AG04450 (cell line): ENCODE measurements at places on chromosomes 13 and 19.

DNA sequence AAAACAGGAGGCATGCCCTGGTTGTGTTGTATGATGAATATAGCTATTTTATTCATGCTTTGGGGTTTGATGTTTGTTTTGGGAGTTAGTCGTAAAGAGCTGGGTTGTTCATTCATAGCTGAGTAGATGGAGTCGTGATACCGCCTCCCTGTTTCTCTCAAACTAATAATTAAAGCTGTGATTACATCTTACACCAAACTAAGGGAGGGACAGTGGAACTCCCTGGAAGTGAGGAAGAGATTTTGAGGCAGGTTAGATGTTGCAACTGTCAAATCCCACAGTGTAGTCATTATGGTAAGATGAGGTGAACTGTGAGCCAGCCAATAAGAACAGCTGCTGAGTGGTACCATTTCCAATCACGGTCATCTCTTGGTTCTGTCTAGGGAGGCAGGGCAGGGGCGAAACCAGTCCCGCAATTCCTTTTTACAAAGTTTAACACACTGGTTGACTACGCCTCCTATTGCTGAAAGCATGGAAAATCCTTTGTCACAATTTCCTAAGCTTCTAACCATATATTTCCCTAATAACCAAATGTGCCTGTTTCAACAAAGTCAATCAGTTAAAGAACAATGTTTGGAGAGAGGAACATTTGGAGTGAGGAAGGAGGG is 207.6 kb upstream of the SERP2 start:
- no peak for DNase-seq

- DNase-seq = no peak
Measured at GRCh38 chr19:41297628-41298347, 12.2 kb upstream of the CCDC97 start.

- DNase-seq = no peak
Measured at GRCh38 chr13:97810152-97810551, 143.3 kb upstream of the IPO5 start.

- no peak for DNase-seq
Measured at GRCh38 chr19:50203281-50204080, at the start of gene MYH14. MYH14 (plus strand) TSS chr19:50203622; CDS start chr19:50210366, 6,744 bp downstream.

- DNase-seq = no peak
Measured at GRCh38 chr19:49216071-49216470, 58.5 kb downstream of the TRPM4 start.

DNA sequence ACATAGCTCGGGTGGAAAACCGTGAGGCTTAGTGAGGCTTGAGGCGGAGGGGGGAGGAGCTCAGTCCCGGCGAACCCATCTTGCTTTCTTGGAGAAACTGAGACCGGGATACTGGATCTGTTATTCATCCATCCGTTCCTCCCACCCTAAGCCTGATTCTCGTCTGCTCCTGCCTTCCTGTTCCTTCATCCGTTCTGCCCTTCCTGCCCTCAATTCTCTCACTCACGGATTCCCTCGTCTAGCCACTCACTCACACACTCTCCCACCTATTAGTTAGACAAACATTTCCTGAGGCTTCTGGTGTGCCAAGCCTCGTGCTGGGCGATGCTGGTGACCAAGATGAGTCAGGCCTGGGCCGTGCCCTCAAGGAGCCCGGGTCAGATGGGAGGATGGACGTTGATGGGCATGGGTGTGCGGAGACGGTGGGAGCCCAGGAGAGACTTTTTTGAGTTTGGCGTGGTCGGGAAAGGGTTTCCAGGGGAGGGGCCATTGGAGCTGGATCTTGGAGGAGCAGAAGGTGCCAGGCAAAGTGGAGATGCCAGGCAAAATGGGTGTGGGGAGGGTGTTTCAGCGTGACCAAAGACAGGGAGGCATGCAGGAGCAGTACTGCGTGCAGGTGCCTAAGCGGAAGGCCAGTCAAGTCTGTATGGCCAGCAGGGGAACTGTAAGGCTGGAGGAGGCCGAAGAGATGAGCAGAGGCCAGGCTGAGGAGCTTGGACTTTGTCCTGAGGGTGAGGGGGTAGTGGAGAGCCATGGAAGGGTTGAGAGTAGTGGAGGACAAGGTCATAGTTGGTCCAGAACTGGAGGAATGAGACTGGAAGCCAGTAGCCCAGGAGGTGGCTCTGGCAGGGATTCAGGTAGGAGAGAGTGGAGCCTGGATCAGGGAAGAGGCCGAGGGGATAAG is 7.4 kb upstream of the CNFN start:
- DNase-seq = no peak

GRCh38 chr19:32287086-32287485 is 58.3 kb upstream of the ZNF507 start:
- no peak for DNase-seq

DNA sequence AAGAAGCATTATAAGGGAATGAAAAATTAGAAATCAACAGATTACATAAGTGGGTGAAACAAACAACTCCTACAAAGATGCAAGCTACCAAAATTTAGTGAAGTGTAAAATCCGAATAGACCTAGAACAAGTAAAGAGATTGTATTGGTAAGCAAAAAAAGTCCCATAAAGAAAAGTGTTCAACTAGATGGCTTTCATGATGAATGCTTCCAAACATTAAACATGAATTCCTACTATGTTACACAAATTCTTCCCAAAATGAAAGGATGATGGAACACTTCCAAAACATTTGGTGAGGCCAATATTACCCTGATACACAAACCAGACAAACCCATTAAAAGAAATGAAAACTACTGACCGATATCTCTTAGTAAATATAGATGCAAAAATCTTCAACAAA is 139.0 kb downstream of the GPC5 start:
- DNase-seq = no peak

- no peak for DNase-seq
Measured at GRCh38 chr13:113029487-113030258, 60.7 kb downstream of the MCF2L start.

DNA sequence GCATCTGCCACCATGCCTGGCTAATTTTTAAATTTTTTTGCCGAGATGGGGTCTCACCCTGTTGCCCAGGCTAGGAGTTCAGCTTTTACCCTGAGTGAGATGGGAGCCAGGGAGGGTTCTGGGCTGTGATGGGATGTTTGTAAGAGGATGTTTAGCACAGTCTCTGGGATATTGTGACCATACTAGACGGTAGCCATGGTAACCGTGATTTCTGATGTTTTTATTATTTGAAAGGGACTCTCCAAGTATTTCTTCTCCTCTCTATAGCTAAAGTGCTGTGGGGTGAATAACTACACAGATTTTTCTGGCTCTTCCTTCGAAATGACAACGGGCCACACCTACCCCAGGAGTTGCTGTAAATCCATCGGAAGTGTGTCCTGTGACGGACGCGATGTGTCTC is 10.4 kb downstream of the TSPAN16 start:
- no peak for DNase-seq

DNA sequence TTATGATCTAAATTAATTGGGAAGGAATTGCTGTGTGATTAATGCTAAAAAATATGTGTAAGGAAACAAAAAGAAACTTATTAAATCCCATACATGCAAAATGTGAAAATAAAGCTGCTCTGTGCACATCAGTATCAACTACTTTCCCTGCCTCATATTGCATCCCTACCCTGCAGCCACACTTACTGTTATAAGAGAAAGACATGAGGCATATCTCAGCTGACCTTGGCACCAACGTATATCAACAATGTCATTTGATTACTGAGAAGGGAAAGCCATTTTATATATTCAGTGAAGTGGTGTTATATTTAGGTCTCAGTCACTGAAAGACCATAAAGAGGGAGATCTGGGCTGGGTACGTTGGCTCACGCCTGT is 585.1 kb downstream of the GPC6 start:
- DNase-seq = no peak

DNA sequence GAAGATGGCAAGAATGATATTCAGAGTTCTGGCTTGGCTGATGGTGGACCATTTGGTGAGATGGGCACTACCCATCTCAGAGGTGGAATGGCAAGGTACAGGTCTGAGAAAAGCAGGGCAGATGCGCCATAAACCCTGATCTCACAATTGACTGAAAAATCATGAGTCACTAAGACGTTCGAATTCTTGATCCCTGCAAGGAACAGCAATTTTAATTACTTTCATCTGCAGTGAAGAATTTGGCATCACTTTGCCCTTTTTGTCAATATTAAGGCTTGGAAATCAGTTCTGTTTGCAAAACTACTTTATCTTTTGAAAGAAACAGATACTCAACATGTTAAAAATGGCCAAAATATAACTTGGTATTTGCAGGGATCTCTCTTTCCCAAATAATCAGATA is 38.1 kb downstream of the HTR2A start:
- DNase-seq = no peak

DNA sequence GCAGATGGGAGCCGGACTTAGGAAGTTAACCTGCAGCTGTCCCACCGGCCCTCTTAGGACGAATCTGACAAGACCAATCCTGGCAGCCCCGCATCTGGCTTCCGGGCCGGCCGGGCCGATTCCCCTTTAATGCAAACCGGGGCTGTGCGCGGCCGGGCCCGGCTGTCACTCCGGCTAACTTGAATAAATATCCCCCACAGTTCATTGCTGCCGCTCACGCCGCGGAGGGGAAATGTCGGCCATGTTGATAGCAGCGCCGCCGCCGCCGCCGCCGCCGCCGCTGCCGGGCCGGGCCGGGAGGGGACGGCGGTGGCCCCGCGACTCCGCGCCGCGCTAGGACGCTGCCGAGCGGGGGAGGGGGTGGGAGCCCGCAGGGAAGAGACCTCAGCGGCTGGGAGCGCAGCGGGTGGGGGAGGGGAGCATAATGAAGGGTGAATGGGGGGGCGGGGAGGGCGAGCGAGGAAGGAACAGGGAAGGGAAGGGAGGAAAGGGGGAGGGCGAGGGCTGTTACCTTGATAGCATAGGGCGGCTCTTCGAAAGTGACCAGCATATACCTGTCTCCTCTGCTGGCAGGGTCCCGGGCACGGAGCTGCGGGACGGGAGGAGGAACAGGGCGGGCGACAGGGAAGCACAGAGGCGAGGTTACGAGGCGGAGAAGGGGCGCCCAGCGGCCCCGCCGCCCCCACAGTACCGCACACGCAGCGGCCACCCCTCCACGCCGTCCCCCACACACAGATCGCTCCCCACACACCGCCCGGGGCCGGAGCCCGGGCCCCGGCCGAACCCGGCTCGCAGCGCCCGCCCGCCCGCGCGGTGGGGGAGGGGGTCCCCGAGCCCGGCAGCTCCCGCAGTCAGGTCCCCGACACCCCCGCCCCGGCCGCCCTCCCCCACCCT is 1.1 kb downstream of the INTS6 start:
- no peak for DNase-seq

DNA sequence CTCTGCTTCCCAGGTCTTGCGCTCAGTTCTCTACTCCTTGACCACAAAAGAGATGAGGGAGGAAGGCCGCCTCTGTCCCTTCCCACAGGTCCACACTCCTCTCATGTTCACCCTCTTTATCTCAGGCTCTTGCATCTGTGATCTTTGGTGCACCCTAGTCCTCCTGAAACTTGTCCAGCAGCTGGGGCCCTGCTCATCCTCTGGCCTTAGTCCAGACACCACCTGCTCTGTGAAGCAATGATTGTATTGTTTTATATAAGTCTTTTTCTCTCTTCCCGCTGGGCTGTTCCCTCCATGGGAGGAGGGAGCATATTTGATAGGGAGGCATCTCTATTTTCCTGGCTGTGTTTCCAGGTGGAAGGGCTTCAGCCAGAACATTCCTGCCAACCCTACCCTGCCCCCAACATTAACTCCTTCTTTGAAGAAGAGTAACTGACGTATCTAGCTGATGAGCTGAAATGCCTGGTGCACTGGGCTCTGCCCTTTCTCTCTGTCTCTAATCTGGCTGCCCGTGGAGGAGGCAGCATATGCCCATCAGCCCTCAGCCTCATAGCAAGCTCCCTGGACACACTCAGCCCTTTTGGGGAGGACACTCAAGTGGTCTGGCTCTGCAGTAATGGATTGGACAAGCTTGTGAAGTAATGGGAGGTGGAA is 38.2 kb upstream of the SIAH3 start:
- no peak for DNase-seq

DNA sequence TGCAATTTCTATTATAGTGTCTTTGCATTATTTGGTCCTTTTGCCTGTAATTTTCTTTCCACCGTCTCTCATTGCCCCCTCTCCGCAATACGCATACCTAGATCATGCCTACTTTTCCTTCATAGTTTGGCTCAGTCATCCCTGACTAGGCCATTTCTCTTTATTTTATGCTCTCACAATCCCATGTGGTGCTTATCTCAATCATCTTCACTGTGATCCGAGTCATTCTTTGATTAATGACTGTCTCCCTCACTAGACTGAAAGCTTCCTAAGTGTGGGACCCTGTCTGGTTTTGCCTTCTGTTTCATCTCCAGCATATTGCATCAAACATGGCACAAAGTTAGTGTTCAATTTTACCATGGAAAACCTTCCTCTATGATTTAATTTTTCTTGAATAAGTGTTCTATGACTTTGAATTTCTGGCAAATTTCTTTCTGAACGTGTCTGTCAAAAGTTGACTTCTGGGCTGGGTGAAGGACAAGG is 43.7 kb upstream of the OLFM4 start:
- no peak for DNase-seq

GRCh38 chr19:7970716-7971448 is 27.4 kb upstream of the TIMM44 start:
- DNase-seq = no peak

- DNase-seq = no peak
Measured at GRCh38 chr13:34103854-34104253, 285.9 kb downstream of the RFC3 start.

- peak; percentile 91 for DNase-seq
Measured at GRCh38 chr19:18995804-18996241, 37.5 kb downstream of the SUGP2 start.

GRCh38 chr13:23488442-23488841 is 54.9 kb upstream of the SACS start:
- no peak for DNase-seq

DNA sequence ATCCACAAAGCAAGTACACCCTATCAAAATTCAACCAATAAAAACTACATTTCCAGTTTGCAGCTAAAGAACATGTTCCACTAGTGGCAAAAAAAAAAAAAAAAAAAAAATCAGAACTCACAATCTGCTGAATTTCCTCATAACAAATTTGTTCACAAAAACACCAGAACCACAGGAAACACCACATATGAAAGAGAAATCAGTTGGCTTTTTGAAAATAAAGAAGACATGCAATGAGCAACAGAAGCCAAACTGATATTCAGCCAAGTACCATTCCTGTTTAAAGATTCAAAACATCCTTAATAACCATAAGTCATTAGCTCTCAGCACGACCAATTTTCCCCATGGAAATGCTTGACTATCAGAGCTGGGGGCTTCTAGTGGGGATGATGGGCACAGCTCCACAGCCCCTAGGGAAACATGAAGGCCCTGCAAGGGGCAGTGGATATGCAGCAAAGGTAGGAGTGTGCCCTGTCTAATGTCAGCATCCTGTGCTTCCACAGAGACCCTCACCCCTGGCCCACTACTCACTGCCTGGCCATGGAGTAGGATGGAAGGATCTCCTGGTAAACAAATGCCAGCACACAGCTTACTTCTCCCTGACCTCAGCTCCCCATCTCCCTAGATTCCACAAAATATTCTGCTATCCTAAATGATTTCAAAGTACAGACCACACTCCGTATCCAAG is 74.0 kb upstream of the DOCK9 start:
- no peak for DNase-seq

DNA sequence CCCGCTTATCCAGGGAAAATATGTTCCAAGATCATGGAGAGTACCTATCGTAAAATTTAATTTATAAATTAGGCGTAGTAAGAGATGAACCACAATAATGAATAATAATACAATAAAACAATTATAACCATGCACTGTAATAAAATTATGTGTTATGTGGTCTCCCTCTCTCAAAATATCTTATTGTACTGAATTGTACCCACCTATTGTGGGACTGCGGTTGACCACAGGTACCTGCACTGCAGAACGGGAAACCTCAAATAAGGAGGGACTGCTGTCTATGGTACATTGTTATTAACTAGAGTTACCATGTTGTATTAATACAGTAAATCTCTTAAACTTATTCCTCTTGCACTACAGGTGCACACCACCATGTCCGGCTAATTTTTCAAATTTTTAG is 5.3 kb upstream of the KLK12 start:
- DNase-seq = no peak
